ENCODE measurements at places on chromosomes 6 and 20.

DNA sequence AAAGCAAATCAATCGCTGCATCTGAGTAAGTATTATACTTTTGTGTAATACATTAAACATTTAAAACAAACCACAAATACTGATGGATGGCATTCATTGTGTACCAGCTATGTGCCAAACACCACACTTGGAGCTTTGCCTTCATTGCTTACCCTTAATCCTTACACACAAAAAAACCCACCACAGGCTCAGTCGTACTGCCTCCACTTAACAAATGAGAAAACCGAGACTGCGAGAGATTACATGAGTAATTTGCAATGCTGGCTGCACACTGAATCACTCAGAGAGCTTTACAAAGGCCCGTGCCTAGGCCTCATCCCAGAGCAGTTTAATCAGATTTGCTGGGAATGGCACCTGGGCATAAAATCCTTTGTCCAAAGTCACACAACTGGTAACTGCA is 130.5 kb downstream of the EDN1 start:
- no peak for DNase-seq

DNA sequence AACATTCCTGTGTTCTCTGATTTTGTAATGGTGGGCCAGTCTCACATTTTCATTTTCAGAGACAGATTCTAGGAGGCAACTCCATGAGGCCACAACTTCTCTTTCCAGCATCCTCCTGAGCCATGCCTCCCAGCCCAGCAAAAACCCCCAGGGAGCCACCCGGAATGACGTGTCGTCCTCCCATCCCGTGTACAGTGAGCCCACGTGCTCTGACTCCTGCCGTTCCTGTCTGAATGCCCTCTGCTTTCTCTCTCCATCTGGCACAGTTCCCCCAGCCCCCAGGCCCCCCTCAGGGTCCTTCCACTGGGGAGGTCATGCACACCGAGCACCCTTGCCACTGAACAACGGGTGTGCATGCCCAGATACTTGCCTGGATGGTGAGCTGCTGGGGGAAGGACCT is 38.0 kb downstream of the C20orf203 start:
- no peak for DNase-seq

- no peak for DNase-seq
These were observed 4.1 kb downstream of the TRDN start for GRCh38 chr6:123632641-123633040.

DNA sequence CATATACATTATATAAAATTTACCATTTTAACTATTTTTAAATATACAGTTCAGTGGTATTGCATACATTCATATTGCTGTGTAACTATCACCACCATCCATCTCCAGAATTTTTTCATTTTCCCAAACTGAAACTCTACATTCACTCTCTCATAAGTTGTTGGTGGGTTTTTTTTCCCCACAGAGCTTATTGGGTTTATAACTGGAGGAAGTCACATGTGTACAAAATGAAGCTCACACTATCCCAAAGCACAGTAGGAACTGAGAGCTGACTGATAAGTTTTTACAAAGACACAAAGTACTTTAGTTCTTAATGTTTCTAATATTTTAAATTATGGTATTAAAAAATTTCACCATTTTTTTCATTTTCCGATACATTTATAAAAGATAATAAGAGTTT is 78.8 kb upstream of the TNFAIP3 start:
- DNase-seq: no peak

GRCh38 chr6:151679941-151680340 is 127.5 kb upstream of the ESR1 start:
- DNase-seq: no peak

DNA sequence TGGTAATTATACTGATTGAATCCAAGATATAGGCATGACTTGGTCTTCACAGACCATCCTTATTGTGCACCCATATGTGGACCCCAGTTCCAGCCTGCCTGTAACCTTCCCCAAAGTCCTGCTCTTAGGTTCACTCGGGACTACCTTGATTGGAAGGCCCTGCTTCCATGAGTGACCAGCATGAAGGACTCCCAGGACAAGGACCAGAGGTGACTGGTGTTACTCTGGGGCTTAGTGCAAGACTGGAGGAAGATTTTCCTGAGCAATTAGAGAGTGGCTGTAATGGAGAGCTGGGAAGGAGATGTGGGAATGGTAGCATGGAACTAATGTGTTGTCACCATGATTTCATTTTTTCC is 15.1 kb downstream of the BRD2 start:
- DNase-seq: no peak

- no peak for DNase-seq
These were observed 150.8 kb downstream of the NRN1 start for GRCh38 chr6:5855787-5856470.

DNA sequence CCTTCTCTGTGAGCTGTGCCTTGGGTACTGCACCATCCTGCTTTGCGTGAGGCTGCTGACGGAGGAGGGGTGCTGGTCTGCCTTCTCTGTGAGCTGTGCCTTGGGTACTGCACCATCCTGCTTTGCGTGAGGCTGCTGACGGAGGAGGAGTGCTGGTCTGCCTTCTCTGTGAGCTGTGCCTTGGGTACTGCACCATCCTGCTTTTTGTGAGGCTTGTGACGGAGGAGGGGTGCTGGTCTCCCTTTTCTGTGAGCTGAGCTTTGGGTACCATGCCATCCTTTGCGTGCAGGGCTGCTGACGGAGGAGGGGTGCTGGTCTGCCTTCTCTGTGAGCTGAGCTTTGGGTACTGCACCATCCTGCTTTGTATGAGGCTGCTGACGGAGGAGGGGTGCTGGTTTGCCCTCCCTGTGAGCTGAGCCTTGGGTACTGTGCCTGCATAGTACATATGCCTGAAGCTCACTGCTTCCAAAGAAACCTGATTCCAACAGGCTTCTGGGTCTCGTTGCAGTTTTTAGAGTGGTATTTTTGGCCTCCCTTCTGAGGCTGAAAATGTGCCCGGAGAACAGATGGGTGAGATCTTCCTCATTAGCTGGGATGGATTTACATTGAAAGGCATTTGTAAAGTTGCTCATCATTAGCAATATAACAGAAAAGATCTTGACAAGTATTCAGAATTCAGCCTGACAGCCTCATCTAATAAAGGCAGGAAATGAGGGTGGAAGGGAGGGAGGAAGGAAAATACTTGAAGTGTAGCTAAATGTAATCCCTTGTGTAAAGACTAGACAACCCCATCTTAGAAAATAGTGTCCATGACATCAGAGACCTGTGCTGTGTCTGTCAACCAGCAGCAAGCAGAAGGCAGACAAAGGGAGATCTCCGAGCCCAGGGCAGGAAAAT is 46.8 kb upstream of the UNC93A start:
- no peak for DNase-seq

GRCh38 chr20:50920997-50921396 is 10.2 kb downstream of the ADNP start:
- peak; percentile 56 for DNase-seq

DNA sequence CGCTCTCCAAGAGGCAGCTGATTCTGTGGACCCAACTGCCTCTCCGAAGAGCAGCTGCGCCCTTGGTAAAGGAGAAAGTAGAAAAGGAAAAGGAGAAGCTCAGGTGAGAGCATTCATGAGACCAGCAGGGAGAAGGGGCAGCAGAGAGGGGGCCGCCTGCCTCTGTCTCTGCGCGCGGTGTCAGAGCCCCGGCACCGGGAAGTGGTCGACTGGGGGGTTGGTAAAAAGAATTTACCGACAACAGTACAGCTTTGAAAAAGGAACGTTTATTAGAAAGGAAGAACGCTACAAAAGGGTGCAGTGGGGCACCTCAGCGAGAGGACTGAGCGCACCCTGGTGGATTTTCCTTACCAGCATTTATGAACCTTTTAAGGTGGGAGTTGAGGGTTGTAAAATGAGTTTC is 61.9 kb downstream of the GPR6 start:
- DNase-seq: peak; percentile 35

DNA sequence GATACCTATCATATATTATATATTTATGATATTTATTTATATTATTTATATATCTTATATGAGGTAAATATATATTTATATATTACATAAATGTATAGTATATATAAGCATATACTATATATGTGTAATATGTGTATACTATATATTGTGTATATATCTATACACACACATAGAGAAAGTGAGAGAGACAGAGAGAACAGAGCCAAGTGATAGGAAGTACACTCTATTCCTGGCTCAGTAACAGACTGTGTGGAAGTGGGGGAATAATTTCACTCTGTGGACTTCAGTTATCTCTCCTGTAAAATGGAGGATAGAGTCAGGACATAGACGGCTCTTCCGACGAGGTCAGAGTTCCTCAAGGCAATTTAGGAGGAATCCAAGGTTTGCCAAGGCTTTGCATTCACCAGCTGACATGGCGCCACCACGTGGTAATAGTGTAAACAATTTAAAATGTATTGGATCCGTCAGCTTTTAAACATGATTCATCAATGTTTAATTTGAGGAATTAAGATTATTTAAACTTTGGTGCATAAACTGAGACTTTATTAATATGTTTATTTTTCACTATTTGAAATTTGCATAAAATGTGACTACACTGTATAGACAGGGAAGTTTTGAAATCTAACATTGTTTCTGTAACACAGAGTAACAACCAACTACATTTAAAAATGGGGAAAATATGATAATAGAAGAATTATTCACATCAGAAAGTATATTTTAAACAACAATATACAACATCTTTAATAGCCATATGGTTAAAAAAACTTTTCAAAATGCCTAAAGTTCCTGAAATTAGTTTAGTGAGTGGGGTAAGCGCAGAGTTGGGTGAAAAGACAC is 75.4 kb upstream of the TMEM244 start:
- peak; percentile 66 for DNase-seq

GRCh38 chr20:4120921-4121321 is 105.6 kb upstream of the RNF24 start:
- no peak for DNase-seq

DNA sequence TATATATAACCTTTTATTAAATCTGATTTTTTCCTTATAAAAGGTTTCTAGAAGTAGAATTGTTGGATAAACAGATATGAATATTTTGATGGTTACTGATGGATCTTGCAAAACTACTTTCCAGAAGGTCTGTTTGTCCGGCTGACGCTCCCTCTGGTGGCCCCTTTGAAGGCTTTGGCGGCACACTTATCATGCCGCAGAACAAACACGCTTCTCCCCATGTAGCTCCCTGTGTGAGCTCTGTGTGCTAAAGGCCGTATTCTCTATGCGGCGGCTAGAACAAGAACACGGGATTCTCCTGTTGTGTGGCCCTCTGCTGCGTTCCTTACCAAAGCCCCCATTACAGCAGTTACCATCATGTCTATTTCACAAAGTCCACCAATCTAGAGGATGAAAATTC is 30.0 kb downstream of the PPP1R3G start:
- DNase-seq: no peak

- DNase-seq: no peak
These were observed 51.7 kb downstream of the CPXM1 start for GRCh38 chr20:2748551-2749342.

GRCh38 chr6:1587546-1587945 is 22.2 kb upstream of the FOXC1 start:
- no peak for DNase-seq

GRCh38 chr6:90101403-90101802 is 195.2 kb downstream of the BACH2 start:
- DNase-seq: no peak

DNA sequence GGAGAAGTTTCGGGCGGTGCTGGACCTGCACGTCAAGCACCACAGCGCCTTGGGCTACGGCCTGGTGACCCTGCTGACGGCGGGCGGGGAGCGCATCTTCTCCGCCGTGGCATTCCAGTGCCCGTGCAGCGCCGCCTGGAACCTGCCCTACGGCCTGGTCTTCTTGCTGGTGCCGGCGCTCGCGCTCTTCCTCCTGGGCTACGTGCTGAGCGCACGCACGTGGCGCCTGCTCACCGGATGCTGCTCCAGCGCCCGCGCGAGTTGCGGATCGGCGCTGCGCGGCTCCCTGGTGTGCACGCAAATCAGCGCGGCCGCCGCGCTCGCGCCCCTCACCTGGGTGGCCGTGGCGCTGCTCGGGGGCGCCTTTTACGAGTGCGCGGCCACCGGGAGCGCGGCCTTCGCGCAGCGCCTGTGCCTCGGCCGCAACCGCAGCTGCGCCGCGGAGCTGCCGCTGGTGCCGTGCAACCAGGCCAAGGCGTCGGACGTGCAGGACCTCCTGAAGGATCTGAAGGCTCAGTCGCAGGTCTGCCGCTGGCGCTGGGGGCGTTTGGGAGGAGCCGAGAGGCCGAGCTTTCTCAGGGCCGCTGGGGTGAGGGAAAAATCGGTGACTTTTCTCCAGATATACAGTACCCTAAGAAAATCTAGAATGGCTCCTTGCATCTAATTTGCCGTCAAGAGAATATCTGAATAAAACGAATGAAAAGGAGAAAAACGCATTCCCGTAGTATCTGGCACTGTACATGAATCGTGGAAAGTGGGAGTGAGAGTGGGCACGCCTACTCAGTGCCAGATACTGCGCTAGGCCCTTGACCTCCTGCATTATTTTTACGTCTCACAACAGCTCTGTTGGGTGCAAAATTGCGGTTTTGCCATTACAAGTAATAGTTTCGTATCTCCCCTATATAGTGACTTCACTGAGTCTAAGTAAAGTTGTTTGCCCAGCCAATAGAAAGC is 1.0 kb downstream of the CALHM6 start:
- DNase-seq: peak; percentile 40

GRCh38 chr20:63228806-63229205 is 6.9 kb upstream of the BIRC7 start:
- no peak for DNase-seq

DNA sequence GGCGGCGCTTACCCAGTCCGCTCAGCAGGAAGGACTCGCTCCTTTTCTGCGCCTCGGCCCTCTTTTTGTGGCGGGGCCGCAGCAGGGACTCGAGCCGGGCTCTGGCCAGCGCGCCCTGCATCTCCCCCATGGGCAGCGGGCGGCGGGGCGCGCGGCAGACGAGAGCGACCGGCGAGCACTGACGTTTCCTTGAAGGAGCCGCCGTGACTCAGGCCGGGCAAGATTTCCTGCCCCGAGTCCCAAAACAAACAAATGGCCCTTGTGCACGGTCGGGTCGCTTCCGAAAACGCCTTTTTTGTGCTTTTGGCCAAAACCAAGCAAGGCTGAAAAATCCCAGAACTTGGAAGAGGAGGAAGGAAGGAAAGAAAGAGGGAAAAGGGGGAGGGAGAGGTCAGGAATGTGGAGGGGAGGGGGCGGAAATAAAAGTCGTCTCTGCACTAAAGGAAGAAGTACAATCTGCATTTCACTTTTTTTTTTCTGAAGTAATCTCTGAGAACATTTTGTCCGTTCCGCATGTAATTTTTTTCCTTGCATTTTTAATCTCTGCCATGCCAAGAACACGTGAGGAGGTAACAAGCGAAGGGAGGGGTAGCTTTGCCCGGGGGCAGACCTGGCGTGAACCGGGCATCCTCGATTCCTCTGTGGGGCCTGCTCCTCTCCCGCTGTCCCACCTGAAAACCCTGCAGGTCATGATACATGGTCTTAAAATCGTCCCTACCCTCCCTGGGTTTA is 123.3 kb upstream of the SLC2A12 start:
- peak; percentile 59 for DNase-seq

GRCh38 chr6:139944131-139944530 is 569.7 kb upstream of the CITED2 start:
- no peak for DNase-seq

- DNase-seq: no peak
These were observed 10.5 kb upstream of the FAM83C start for GRCh38 chr20:35302421-35303335.

- no peak for DNase-seq
These were observed 68.0 kb upstream of the KCNQ5 start for GRCh38 chr6:72553531-72554511.

GRCh38 chr20:20970841-20971240 is 135.3 kb downstream of the LINC00237 start:
- no peak for DNase-seq

Data from CD4-positive, alpha-beta T cell treated with Interleukin-2 at 100 ng/mL for 4 hours (primary cell).